ENCODE measurements at places on chromosomes 5 and 9.

DNA sequence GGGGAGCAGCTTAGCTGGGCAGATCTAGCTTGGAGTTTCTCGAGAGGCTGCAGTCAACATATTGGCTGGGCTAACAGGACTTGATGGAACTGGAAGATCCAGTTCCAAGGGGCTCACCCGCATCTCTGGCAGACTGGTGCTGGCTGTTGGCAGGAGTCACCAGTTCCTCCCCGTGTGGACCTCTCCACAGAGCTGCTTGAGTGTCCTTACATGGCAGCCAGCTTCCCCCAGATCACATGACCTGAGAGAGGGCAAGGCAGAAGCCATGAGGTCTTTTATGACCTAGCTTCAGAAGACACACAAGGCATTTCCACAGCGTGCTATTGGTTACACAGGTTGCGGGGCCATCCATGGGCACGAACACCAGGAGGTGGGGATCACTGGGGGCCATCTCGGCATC is 26.4 kb upstream of the RXRA start:
- no peak for DNase-seq

DNA sequence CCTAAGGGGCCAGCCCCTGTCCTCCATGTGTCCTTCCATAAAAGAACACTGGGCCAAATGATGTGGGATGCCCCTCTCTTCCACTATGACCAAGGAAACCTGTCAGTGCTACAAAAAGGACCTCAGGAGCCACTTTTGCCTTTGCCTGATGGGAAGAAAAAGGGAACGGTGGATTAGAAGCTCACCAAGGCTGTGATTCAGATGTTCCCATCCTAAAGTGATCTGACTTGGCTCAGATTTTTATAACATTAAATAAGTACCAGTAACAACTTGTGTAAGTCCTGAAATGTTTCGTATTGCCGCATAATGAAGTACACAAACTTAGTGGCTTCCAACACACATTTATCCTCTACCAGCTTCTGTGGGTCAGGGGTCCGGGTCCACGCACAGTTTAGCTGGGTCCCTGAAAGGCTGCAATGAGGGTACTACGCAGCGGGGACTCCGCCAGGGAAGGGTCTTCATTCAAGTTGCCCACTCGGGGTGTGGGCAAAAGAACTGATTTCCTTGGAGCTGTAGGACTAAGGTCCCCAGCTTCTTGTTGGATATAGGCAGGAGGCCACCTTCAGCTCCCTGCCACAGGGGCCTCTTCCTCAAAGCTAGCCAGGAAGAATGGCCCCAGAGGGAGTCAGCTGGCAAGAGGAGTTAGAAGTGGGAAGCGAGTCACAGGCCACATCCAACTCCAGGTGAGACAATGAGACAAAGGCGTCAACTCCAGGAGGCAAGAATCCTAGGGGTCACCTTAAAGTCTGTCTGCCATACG is 60.4 kb downstream of the RAPGEF1 start:
- no peak for DNase-seq

GRCh38 chr5:66546541-66546940 is 49.7 kb upstream of the MAST4 start:
- DNase-seq: no peak

DNA sequence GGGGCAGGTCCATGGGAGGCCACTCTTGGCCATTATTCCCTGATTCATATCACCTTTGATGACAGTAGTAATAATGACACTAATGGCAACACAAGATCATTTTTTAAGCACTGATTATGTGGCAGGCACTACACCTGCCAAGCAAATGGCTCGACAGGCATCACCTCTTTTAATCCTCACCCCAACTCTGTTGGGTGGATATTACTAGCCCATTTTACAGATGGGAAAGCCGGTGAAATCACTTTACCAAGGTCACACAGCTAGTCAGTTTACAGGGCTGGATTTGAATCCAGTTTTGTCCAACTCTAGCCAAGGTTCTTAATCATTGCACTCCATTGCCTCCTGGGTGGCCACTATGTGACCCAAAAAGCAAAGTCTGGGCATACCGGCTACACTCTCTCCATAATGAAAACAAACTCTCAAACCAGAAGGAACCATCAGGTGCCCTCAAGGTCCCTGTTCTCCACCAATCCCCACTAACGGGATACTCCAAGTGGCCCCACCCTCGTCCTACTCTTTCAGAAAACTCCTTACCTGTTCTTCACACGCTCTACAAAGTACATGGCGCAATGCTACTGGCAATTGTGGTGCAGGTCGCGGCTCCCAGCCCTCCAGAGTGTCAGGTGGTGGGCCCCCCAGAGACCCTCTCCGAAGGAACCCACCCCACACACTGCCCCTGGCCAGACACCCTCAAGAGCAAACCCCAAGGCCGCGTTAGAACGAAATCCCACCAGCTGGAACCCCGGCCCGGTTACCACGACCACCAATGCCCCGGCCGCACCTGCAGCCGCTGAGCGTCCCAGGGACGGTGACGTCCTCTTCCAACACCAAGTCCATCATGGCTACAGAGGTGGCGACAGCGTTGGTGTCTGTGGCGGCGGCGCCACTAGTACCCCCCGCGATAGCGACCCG is 572 bp downstream of the CDK5RAP2 start:
- peak; percentile 25 for DNase-seq

GRCh38 chr5:120388016-120388781 is 75.9 kb upstream of the PRR16 start:
- DNase-seq: peak; percentile 57

DNA sequence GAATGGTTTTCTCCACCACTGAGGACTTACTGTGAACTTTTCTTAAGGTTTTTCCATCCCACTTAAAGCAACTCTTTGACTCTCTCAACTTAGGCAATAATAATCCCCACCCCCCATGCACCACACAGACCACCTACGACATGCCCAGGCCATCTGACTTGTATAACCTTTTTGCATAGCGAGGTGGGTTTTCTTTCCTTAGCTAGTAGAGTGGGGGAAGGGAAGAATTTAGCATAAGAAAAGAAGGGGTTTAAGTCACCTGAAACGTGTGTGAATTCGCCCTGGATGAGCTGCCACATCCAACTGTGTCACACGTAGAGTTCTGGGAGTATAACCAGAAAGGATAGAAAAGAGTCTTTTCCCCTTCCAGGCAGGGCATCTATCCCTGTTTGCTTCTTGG is 262.7 kb downstream of the YTHDC2 start:
- DNase-seq: no peak

- DNase-seq: no peak
Measured at GRCh38 chr5:135534609-135535419, 950 bp downstream of the NEUROG1 start.

- no peak for DNase-seq
Measured at GRCh38 chr9:103261951-103262350, 266.8 kb downstream of the CYLC2 start.

DNA sequence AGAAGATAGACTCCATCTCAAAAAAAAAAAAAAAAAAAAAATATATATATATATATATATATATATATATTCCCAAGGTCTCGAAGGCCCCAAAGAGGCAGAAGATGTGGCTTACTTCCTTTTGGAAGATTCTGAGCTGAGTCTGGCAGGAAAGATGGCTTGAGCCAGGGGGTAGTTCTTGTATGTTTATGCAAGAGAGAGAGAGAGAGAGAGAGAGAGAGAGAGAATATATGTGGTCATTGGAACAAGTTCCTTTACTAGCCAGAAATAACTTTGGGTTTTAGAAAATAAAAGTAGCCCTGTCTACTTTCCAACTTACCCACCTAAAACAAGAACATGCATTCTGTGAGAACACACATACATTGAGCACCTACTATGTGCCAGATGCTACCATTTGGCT is 17.6 kb downstream of the NCS1 start:
- DNase-seq: peak; percentile 57

GRCh38 chr9:94697972-94698581 is 28.4 kb upstream of the AOPEP start:
- peak; percentile 14 for DNase-seq

DNA sequence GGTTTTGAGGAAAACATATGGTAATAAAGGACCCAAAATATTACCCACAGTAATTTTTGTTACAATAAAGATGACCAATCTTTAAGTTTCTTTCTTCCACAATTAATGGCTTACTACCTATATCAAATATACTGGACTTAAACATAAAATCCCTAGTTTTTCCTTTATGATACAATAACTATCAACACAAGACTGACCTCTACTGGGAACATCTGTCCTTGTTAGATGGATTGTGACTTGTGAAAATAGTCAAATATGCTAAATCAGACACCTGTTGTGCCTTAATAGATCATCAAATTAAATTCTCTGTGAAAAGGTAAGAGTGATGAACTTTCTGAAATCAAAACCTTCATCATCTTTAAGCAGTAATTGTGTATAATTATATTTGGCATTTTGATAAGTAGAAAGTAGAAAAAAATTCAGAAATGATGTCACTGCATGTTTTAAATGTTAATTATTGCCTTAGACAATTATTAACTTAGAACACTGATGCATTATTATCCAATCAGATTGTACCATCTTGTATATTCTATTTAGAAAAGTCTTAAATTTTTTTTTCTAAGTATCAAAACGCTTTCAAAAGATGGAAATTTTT is 113.6 kb downstream of the DEPDC1B start:
- DNase-seq: no peak

DNA sequence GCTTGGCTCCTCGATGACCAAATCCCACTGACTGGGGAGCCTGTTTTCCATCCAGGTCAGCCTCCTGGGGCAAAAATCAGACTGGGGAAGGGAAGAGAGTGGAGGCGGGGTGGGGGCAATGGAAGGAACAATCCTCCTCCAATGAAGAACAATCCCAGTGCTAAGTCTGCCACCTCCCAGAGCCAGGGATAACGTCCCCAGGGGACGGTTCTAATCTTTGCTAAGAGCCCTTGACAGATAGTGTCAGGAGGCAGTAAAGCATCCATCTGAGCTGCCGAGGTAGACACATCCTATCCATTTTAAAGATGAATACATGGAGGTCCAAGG is 298.5 kb upstream of the MSX2 start:
- no peak for DNase-seq

- DNase-seq: no peak
Measured at GRCh38 chr5:62017092-62017491, 288.9 kb upstream of the KIF2A start.

DNA sequence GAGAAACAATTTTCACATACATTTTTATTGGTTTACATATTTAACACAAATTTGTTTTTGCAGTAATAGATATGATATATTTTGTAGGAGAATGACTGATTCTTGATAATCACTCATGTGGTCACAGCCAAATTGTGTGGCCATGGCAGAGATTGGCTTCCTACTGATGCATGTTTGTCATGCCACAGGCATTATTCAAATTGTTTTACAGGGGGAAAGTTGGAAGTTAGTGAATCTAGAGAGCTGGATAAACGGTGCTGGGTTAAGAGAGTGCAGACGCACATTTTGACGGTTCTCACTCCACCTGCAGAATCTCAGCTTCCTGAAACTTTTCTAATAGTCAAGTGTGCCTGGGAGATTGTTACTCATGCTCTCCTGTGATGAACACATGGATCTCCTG is 91.1 kb upstream of the FBN2 start:
- no peak for DNase-seq

GRCh38 chr9:130530938-130531337 is 48.4 kb upstream of the FUBP3 start:
- DNase-seq: no peak

DNA sequence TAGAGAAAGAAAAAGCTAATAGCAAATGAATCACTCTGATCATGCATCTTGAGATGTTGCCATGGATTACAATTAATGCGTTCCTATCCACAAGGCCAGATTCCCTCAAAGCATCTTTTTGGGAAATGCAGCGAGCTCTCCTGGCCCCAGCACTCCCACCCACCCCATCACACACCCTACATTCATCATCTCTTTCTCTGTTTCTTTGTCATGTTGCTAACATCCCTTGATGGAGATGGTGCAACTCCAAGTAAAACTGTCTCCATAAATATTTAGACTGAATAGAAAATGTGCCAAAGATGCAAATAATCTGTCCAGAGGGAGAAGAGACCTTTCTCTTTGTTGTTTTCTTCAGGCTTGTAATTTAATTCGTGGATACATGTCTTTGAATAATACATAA is 30.8 kb upstream of the TNC start:
- DNase-seq: no peak

DNA sequence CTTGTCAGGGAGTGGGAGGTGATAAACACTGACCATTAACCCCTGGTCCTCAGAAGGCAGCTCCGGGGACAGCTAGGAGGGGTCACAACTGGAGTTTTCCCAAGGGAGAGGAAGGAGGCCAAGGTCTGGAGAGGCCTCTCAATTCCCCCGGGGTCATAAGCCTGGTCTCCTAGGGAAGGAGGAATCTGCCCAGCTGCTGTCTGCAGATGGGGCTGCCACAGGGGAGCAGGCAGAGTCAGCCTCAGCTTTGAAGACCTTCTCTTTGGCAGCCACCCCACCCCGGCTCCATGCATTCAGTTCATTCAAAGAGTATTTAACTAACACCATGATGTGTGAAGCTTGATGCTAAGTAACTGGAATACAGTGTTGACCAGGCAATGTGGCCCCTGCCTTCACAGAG is 74.6 kb upstream of the HSPA9 start:
- no peak for DNase-seq

GRCh38 chr9:127751269-127752054 is 16.4 kb upstream of the TOR2A start:
- DNase-seq: peak; percentile 71

GRCh38 chr5:149790276-149790675 is 60.2 kb downstream of the PPARGC1B start:
- no peak for DNase-seq

DNA sequence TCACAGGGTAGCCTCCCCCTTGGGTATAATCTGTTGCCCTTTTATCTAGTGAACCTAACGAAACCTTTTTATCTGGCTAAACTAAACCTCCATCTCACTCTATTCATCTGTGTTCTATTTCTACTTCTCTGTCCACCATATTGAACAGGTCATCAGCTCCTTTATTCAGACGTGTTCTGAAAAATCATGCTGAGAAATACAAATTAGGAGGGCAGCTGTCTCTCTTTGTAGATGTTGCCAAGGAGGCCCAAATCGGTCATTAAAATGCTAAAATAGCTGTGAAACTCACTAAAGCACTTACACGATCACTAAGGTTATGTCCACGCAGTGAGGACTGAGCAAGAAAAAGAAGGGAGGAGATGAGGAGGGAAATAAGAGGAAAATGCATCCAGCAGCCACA is 115.6 kb upstream of the RETREG1 start:
- no peak for DNase-seq

DNA sequence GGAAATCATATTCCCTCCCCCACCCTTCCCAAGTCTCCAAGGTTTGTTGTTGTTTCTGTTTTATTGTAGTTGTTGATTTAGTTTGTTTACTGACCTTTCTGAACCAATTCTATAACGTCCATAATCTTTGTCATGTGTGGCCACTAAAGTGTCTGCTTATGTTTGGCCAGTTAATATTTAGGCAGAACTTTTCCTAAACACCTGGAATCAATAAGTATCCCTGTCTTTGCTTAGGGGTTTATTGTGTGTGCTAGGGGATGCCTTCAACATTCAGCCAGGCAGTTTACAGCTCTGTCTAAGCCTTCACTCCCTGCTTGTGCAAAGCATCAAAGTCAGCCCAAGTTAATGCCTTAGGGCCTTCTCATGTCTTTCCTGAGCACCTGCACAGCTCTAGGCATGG is 16.9 kb upstream of the LECT2 start:
- no peak for DNase-seq

- no peak for DNase-seq
Measured at GRCh38 chr9:114033397-114034103, 44.5 kb downstream of the AMBP start.

- peak; percentile 25 for DNase-seq
Measured at GRCh38 chr9:98310752-98311392, 55.4 kb upstream of the TBC1D2 start.
